Stimulated activated CD4-positive, alpha-beta T cell treated with anti-CD3 and anti-CD28 coated beads, Interleukin-2, amount 100 ng/mL, for 48 hours (primary cell): ENCODE measurements at places on chromosomes 6 and 20.
A peak's percentile ranks its signal among the peaks of the same experiment; 100 is the strongest.

DNA sequence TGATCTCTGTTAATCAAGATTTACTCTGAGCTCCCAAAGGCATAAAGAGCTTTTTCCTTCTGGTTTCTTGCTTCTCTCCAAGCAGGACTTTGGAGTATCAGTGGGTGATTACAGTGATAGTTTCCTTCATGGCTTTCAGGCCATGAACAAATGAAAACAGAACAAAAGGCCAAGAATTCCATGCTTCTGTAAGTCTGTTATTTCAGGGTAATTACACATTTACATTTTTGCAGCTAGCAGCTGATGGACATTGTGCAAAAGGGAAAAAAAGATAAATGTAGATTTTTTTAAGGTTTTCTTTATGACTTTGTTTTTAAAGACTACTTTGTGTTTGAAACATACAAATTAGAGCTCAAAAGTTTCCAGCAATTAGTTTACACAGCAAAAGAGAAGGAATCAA is 441.6 kb downstream of the PLCB1 start:
- no peak for DNase-seq

GRCh38 chr20:1844325-1845162 is 50.7 kb upstream of the SIRPA start:
- DNase-seq, result peak; percentile 23

- DNase-seq, result no peak
Observed at GRCh38 chr6:106080763-106081095, 5.4 kb upstream of the PRDM1 start.

- DNase-seq, result no peak
Observed at GRCh38 chr20:12252793-12253192, 335.1 kb downstream of the BTBD3 start.

DNA sequence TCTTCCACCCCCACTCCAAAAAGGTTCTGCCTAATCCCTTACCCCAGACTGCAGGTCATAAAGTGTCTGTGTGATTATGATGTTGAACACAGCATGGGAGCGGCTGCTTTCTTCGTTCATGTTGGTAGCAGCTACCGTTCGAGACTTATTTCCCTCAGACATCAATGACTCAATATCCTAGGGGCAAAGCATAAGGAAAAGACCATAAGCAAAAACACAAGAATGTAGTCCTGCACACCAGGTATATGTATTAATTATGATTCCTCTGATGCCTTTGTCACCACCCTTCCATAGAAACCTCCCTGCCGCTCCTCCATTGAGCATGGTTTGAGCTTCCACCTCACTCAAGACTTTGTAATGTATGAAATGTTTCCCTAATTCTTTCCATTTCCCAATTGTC is 137.2 kb downstream of the KIF13A start:
- no peak for DNase-seq

GRCh38 chr20:25053255-25054031 is 4.5 kb downstream of the ACSS1 start:
- DNase-seq, result no peak

- DNase-seq, result no peak
Observed at GRCh38 chr6:48280035-48280620, 169.1 kb upstream of the PTCHD4 start.

- DNase-seq, result no peak
Observed at GRCh38 chr20:48096957-48097890, 311.9 kb upstream of the SULF2 start.
